ENCODE measurements at places on chromosomes 2 and 18.

- DNase-seq, result no peak
Measured at GRCh38 chr2:139165041-139165440, 384.9 kb upstream of the NXPH2 start.

DNA sequence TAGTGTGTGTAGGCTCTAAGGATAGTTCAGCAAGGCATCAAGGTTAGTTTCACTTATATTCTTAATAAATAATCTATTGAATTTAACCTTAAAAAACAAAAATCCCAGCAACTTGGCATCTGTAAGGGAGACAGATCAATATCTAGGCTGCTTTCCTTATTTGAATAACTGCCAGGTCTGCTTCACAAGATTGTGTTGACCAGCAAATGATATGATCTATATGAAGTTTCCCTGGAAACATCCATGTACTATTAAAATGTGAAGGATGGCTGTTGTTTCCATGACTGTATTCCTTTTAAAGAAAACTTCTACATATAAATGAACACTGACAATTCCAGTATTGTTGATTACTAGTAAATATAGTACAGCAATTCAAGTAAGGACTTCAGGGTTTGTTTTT lies 109.4 kb downstream of the SPTBN1 start:
- DNase-seq, result no peak

- DNase-seq, result no peak
Measured at GRCh38 chr2:62197011-62197924, 1.4 kb downstream of the B3GNT2 start.

DNA sequence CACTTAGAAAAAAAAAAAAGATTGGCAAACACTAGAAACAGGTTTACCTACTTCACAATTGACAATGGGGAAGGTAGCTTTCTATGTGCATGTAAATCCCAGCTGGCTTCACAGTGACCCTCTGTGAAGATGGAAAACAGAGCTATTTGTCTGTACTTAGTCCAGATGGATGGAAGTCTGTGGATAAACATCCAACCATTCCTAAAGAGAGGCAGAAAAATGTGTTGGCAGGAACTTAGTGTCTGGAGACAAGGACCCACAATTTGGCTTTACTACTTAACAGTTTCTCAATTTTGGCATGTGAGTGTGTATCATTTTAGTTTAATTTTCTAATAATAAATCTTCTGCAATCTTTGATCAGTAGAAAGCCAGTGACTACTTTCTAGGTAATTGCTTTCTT lies 154.4 kb downstream of the RAD51AP2 start:
- DNase-seq, result no peak
